ENCODE measurements at places on chromosomes 3 and 15.

- DNase-seq: no peak
Measured at GRCh38 chr3:148360051-148360450, 337.7 kb upstream of the AGTR1 start.

- no peak for DNase-seq
Measured at GRCh38 chr3:170760174-170760526, 109.8 kb downstream of the RPL22L1 start.

DNA sequence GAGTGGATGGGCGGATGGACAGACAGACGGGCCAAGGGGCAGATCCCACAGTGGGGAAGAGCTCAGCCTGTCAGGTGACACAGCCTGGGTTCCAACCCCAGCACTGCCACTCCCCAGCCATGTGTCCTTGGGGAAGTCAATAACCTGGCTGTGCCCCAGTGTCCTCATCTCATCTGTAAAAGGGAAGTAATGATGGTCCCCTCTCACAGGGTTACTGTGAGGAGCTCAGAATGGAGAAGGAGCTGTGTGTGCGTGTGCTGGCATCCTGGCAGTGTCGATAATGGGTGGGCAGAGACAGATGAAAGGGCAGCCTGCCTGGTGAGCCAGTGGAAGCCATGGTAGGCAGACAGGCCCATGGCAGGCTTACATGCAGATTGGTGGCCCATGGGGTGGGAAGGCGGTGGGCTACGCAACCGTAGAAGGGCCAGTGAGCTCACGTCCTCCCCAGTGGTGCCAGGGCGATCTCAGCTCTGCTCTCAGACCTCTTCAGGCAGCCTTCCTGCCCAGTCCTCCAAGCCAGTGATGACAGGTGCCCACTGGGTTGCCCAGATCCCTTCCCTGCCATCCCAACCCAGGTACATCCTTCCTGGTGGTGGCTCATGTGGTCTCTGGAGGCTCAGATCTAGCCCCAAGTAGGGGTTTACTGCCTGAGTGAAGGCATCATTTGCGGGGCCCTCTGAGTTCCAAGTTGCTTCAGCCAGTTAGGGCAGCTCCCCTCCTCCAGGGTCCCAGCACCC, 2.3 kb upstream of the DNAJB8 start:
- no peak for DNase-seq

DNA sequence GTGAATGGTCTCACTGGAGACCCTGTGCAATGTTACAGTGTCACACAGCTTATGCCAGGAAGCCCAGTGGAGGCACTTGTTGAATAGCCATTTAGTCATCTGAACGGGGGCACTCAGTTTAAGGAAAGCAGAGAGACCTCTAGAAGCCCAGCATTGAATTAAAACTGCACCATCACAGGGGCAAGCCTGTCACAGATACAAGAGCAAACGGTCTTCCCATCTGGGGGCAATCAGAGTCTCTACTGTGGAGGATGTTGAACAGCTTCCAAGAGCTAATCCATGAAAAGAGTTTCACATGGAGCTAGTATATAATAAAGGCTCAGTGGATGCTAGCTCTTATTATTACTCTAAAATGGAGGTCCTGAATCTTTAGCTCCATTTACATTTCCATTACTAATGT, 553.7 kb upstream of the ARRDC4 start:
- no peak for DNase-seq

- no peak for DNase-seq
Measured at GRCh38 chr15:38874464-38874863, 309.9 kb upstream of the RASGRP1 start.

DNA sequence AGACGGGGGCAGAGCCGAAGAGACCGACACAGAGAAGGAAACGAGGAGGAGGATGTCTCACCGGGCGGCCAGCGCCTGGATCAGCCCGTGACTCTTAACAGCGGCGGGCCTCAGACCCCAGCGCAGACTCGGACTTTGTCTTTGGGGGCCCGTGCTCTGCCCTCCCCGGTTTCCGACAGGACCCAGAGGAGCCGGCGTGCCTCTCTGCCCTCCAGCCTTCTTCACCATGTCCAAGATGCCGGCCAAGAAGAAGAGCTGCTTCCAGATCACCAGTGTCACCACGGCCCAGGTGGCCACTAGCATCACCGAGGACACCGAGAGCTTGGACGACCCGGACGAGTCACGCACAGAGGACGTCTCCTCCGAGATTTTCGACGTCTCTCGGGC, 1.0 kb downstream of the TSC22D2 start:
- DNase-seq: no peak
